ENCODE measurements at places on chromosomes 1 and 21.
A peak's percentile ranks its signal among the peaks of the same experiment; 100 is the strongest.

DNA sequence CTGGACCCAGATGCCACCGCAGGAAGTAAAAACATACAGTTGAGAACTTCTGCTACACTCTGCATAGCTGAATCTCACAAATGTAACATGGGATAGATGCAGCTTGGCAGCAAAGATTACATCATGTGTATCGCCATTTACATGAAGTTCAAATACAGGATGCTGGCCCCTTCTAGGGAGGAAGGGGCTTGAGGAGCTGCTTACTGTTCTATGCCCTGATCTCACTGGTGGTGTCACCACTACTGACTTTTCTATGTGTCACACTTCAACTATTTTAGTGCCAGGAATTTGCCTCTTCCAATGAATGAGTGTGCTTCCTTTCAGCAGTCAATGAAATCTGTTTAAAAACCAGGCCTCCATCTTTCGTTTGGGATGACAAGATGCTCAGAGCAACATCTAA lies 31.1 kb downstream of the MRAP start:
- DNase-seq: no peak

DNA sequence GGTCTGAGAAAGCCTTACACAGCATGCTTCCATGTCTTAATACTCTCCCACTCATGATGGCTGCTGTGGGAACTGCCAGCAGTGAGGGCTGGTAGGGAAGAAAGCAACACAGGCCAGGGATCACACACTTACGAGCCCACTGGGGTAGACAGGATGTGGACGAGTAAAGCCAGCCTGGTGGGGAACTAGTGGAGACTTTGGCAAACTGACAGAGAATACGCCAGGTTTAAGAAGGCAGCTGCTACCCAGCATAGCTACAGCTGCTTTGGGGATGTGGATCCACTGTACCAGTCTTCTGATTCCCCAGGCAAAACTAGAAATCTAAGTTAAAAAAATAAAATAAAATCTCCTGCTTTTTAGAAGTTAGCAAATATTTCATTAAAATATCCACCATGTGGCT lies 664.0 kb downstream of the SMYD3 start:
- DNase-seq: no peak

DNA sequence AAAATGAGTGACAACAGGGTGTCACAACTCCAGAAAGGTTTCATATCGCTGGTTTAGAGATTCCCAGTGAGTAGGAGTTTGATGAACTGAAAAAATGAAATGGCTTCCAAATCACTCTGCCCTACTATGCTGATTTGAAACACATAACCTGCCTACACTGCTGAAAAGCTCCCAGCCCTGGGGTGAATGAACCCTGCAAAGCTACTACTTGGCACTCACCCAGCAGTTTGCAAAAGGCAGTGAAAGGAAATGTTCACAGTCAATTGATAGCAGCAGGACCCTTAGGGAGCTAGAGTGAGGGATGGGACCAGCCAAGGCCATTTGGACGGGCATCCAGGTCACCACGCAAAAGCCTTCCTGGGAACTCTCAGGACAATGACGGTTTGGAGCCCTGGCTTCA lies 44.4 kb upstream of the SRP9 start:
- no peak for DNase-seq

DNA sequence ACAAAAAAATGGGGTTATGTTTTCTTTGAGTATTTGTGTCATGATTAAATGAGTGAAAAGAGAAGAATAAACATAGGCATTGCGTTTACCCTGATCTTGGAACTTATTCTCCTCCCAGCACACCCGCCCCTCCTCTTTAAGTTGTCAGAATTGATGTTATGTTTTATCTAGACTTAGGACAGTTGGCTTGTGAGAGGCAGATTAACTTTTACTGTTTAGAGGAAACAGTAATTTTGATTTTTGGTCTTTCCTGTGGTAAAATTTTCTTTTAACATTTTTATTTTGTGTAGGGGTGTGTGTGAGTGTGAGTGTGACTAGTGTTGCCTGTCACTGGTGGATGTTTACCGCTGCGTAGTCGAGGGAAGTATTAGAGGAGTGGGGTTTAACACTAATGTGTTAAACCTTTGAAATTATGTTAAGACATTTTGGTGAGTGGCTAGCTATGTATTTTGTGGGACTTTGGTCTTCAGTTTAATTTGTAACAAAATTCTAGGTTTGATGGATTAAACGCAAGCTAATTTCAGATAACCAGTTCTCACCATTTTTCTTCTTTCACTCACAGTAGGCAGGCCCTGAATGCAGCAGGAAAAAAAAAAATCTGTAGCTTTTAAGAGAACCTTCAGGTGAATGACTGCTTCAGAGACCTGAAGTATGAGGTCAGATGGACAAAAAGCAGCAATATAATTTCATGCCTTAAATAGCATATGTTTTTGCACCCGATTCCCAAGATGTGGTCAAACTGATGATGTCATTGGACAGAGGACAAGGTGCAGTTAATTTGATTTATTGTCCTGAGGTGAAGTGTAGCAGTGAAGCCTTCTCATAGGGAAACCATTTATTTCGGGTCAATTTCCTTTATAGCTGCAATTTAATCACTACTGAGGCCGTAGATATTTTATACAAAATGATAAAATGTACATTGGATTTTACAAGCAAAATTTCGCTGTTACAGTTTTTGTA lies 2.7 kb downstream of the POU2F1 start:
- no peak for DNase-seq

DNA sequence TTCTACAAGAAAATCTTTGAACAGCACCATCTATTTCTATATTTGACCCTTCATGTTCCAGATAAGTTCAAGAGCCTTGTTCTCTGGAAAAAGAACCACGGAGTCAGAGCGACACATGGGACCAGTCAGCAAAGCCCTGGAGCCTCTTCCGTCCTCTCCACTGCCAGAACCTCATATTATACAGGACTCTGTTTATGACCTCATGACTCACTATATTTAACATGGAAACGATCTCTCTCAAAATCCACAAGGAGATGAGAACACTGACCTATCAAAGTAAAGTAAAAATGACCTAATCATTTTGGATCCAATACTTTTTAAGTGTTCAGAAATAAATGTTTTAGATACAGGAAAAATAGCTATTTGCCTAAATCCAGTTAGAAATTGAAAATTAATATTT lies 124.6 kb upstream of the KRTAP19-8 start:
- no peak for DNase-seq

GRCh38 chr1:22870201-22870871 lies 102.3 kb downstream of the LACTBL1 start:
- no peak for DNase-seq

DNA sequence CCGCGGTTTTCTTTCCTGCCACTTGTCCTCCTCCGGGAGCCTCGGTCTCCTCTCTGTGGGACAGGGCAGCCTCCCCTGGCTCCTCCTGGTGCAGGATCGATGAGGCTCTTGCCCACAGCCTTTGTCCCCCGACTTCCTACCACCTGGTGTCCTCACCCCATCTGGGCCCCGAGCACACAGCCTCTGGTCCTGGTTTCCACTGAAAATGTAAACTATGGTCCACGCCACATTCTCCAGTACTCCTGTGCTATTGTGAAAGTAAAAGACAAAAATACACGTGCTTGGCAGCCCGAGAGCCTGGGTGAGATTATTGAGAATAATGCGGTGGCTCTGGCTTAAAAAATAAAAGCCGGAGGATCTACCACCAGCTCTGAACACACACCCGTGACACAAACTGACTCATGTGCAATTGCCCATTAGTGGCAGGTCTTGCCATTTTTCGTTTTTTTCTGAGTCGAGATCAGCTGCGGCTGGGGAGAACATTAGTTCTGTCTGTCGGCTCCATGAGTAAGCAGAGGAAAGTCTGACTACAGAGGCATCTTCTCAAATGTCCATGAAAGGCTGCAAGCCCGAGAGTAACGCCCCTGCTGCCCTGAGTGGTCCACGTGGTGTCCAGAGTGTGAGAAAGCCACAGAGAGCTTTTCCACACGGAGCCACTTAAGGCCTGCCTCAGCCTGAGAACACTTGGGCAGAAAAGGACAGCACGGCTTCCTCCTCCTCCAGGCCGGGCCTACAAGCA lies 5.7 kb upstream of the COL6A2 start:
- DNase-seq: no peak

- no peak for DNase-seq
These were observed 16.3 kb downstream of the CRYBG2 start for GRCh38 chr1:26337625-26338024.

DNA sequence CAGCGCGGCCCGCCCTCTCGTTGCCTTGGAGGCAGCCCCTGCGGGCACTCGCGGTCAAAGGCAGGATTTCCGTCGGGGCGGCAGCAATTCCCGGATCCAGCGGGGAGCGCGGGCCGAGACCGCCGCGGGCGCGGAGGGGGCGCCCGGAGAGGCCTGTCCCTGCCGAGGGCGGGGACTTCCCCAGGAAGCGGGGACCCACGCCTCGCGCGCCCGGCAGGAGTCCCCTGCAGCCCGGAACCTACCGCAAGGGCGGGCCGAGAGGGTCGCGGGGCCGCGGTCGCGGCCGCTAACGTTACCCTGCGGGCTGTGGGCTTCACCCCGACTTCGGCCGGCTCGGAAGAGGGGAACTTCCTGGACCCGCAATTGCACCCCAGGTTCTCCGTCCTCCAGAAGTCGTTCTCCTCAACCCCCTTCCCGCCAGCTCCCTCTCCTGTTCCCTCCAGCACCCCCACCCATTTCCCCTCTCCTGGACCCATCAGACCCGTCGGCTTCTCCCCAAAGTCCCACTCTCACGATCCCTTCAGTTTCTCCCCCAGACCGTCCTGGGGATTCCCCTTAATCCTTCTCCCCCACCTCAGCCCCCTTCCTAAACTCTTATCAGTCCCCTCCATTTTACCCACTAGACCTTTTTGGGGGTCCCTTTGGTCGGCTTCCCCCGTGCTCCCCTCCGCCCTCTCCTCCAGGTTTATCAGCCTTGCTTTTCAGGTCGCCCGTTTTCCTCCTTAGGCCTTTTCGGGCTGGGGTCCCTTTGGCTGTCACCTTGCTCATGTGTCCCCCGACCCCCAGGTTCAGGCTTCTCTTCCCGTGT lies 604 bp downstream of the FGR start:
- DNase-seq: peak; percentile 73

- DNase-seq: no peak
These were observed 170.1 kb downstream of the SIPA1L2 start for GRCh38 chr1:232459826-232460225.

DNA sequence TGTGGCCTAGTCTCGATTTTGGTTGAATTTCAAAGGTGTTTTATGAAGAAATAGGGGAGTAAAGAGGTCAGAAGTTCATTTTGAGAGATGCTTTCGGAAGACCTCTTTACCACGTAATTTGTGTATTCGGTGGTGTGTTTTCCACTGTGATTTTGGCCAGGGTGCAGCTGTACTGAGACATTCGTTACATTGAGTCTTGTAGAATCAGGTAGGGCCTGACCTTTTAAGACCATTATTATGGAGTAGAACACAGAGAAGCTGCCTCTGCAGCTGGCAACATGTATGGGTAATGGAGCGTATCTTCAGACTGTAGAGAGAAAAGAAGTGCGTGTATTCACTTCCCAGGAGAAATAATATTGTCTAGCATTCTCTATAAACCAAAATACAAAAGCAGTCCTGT lies 326.5 kb downstream of the PDE4B start:
- no peak for DNase-seq

DNA sequence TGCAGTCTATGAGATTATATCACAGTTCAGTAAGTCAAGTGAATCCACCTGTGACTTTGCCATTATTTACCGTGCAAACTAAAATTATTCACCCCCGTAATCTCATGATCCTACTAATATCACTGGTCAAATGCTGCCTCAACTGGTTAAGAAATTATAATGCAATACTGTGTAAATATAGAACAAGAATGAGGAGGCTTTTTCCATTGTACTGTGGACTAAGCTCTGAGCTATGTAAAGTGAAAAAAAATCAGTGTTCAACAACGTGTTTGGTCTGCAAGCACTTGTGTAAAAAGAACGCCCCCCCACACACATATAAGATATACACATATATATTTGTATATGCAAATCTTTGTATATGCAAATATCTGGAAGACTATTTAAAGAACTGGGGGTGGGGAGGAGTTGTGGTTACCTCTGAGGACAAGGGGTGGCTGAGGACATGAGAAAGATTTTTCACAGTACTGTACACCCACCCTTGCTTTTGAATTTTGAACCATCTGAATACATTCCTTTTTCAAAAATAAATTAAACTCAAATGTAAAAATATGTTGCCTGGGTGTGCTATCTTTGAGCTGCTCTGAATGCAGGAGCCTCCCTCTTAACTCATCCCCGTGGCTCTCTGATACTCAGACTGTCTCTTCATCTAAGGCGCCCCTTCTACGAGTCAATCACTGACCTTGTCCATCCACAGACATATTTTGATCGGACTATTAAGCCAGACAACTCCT lies 57.0 kb downstream of the PTP4A2 start:
- no peak for DNase-seq

- DNase-seq: no peak
These were observed 136.4 kb upstream of the ADGRL2 start for GRCh38 chr1:81664341-81664740.

DNA sequence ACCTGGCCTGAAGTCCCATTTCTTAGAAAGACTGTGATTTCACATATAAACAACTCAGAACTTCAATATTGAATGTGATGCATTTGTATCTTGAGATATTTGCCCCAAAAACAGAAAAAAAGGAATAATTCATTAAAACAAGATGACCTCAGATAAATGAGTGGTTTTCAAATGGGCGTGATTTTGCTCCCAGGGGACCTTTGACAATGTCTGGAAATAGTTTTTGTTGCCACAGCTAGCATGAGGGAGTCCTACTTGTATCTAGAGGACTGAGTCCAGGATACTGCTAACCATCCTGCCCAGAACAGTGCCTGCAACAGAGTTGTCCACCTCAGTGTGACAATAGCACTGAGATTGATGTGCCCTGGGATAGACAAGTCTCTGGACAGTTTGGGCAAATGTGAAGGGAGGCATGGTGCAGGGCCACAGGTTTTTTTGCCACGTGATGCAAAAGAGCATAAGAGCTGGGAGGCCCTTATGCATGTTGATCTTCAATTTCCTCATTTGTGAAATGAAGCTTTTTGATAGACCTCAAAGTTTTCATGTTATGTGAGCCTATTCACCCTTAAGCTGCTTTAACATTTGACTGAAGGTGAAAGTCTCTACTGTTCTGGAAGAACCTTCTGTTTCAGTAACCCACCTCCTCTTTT lies 46.2 kb downstream of the MAP3K7CL start:
- no peak for DNase-seq

GRCh38 chr1:66505671-66506392 lies 28.1 kb upstream of the SGIP1 start:
- no peak for DNase-seq

DNA sequence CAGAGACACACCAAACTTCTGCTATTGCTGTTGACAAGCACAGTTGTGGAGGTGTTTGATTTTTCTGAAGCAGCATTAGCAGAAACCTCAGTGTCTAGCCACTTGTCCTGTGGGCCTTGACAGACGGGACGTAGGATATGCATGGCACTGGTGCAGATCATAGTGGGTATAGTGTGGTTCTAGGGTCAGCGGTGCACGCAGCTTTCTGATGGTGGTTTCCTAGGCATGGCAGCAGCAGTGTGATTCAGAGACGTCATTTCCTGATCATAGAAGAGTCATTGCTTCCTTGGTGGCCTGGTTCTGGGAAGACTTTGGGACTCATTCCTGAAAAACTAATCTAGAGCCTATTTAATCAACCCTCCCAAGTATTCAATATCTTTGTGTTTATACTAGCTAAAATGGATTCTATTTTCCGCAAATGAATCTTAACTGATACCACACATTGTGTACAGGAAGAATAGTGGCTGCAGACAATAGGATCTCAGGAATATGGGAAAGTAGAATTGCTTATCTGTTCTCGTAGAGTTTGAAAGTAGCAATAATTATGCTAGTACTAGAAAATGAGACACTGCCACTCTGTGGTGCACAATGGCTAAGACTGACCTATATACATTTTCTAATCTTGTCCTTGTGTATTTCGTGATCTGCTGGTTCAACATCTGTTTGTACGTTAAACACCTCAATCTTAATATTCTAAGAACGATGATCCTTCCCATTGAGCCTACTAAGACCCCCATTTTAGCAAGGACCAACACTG lies 2.8 kb upstream of the USP1 start:
- no peak for DNase-seq

- DNase-seq: peak; percentile 61
These were observed 189.3 kb upstream of the EDN2 start for GRCh38 chr1:41673806-41674205.
